Stimulated activated CD4-positive, alpha-beta T cell treated with anti-CD3 and anti-CD28 coated beads, TNF-alpha, amount 100 ng/mL, for 1 hour (primary cell): ENCODE measurements at places on chromosomes 2 and 18.

GRCh38 chr2:12043131-12043530, 296.7 kb downstream of the LPIN1 start:
- DNase-seq = no peak

DNA sequence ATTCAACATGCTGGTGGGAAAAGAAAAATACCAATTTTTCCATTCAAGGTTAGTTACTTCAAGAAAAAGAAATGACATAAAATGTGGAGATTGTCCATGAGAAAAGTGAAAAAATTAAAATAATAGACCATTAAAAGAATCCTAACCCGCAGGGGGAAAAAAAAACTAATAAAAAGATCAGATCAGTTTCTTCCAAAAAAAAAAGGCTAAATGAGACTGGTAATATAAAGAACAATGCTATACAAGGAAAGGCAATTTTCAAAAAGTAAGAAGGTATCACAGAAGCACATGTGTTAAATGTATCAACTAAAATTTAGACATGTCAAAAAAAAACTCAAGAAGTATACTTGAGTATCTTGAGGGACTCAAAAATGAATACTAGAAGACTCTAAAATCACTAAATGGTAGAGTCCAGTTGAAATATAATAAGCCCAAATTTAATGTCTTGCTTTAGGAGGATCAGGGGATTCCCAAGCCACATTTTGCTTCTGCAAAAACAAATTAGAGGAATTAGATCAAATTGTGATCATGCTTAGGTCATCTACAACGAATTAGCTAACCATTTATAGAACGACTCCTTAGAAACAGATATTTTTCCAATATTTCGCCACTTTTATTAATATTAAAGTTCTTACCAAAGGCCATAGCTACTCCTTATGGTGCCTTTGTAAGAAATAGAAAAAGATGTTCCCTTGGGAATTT, 35.8 kb upstream of the GLS start:
- DNase-seq = no peak

- no peak for DNase-seq
These were observed 12.8 kb upstream of the MYO3B start for GRCh38 chr2:170165129-170165528.

DNA sequence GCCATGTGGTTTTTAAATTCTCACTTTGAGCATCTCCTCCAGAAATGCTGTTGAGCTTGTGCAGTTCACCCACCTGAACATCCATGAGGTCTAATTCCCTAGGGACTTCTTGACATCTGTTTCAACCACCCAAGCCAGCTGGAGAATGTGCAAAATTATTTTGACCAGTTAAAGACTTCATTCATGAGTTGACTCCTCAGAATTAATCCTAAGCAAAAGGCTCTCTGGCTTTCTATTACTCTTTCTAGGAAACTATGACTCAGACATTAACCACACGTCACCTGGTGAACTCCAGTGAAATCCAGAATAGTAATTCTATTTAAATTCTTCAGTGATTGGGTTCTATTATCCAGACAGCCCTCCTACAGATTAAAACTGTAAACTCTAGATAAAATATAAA, 247.5 kb downstream of the NBAS start:
- DNase-seq = no peak

DNA sequence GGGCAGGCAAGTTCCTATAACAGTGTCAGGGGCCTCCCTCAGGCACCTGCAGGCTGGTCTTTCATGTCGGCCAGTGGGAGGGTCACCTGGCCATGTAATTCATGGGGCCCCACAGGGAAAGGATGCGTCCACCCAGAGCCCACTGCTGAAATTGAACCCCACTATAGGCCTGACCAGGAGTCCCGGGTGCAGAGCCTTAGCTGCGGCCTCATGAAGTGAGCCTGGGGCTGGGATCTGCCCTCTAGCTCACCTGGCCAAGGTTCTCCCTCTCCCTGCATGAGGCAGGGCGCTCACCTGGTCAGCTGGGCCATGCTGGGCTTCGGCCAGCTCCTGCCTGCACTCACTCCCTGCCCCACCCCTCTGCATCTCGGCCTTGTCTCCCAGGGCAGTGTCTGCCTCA, 41.1 kb downstream of the C1QL2 start:
- DNase-seq = no peak

GRCh38 chr2:159968279-159968900, 94.0 kb downstream of the PLA2R1 start:
- DNase-seq = no peak

GRCh38 chr2:165074884-165075283, 119.6 kb upstream of the SLC38A11 start:
- no peak for DNase-seq

- DNase-seq = no peak
These were observed 219.1 kb downstream of the CALCRL start for GRCh38 chr2:187228986-187229385.

- no peak for DNase-seq
These were observed 40.0 kb downstream of the DNMT3A start for GRCh38 chr2:25301453-25302352.

DNA sequence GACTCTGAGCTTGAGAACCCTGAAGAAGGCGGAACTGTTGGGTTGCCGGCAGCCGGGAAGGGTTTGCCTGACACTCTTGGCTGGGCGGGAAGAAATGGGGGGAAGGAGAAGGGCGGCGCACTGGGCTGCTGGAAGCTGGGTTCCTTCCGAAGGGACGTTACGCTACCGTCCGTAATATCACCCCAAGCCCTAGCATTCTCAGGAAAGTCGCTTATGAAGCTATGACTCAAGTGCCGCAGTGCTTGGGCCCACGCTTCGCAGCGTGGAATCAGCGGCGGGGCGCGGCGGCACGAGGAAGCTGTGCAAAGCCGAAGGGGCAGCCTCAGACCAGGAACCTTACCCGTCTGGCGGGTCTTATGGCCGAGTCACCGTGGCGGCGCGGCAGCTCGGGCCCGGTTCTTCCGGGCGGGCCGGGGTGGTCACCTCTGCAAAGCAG, 50.2 kb upstream of the SIGLEC15 start:
- peak; percentile 11 for DNase-seq

GRCh38 chr2:153464395-153464794, 14.2 kb downstream of the RPRM start:
- no peak for DNase-seq

DNA sequence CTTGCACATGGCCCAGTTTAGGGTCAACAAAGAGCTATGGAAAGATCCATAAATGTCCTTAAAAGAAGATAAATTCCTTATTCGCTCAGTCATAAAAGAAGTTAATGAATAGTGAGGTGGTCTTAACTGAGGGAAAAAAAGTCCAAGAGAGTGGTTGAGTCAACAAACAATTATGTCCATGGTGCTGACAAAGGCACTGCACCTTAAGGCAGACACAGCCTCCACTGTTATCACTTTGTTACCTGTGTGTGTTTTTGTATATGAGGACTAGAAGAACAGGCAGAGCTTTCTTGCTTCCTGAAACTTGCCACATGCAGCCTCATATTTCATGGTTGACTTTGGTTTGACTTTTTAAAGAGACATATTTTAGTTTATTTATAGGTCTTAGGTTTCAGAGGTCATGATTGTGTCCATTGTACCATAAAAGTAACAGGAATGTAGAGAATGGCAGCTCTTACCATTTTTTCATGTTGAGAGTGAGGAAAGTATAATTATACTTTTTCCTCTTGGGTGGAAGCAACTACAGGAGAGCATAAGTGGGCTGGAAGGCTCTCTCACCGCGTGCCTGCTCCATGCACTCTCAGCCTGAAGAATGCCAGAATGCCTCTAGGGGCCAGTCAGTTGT, 93.6 kb downstream of the XRCC5 start:
- DNase-seq = no peak

DNA sequence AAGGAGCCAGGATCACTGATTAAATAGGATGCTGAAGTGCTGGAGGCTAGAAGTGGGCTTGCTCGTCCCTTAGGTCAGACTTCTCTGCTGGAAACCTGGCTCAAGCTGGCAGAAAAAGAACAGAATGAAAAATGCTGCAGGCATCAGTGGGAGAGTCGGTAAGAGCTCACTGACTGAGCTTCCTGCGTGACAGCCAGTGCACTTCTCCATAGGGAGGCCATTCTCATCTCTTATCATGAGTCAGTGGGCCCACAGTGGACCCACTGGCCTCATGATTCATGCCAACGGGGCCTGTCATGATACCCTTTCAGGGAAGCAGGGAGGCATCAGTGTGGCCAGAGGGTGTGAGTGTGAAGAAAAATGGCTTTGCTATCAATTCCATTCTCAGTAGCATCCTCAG, 498.2 kb downstream of the PTPRM start:
- DNase-seq = no peak

DNA sequence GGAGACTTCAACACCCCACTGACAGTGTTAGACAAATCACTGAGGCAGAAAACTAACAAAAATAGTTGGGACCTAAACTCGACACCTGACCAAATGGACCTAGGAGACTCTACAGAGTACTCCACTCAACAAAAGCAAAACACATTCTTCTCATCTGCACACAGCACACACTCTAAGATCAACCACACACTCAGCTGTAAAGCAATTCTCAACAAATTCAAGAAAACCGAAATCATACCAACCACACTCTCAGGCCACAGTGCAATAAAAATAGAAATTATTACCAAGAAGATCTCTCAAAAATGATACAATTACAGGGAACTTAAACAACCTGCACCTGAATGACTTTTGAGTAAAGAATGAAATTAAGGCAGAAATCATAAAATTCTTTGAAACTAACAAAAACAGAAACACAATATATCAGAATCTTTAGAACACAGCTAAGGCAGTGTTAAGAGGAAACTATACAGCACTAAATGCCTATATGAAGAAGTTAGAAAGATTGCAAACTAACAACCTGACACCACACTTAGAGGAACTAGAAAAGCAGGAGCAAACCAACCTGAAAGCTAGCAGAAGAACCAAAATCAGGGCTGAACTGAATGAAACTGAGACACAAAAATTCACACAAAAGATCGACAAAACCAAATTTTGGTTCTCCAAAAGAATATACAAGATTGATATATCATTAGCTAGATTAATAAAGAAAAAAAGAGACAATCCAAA, 46.3 kb downstream of the RTTN start:
- DNase-seq = no peak

DNA sequence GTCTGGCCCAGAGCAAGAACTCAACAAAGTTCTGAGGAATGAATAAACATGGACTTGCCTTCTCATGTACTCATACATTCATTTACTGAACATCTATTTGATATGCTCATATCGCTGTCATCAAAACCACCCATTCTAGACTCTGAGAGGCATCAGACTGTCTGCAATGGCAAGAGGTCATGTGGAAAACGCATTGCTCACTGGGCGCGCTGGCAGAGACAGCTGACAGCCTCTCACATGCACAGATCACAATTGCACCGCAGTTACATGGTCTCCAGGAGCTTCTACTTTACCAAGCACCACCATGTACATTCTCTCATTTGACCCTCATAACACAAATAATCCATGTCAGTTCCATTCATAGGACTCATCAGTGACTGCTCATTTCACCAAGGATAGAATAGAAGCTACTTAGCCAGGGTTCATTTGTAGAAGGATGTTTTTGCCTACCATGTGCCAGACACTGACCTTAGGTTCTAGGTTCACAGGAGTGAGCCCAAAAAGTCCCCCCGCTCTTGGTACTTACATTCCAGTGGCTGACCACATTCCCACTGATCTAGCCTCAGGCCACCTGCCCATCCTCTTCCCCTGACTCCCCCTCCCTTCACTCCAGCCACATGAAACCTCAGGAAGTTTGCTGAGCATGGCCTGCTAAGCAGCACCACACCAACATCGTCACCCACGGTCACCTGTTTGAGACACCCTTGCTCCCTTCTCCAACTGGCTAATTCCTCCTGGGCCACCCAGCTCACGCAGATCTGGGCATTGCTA, 6.1 kb downstream of the FAM124B start:
- no peak for DNase-seq

GRCh38 chr2:189265696-189266320, 86.2 kb upstream of the COL5A2 start:
- no peak for DNase-seq

GRCh38 chr18:59908799-59909198, 9.0 kb downstream of the PMAIP1 start:
- DNase-seq = no peak

DNA sequence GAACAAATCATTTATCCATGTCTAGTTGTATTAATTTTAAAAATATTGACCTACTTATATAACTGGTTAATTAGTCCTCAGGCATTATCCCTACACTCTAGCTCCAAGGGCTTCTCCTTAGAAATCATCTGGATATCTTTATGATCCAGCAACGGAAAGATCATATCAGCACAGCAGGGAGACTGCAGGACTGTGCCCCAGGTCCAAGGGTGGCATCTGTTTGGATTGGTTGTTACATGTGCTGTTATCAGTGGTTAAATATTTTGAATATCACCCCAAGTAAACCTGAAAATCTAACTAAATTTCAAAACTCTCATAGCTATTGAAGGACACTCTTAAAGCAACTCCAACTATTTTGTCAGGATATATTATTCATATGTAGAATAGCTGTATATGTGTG, 556.2 kb upstream of the ZEB2 start:
- DNase-seq = no peak

- DNase-seq = no peak
These were observed 49.9 kb downstream of the SOX11 start for GRCh38 chr2:5742126-5742525.

DNA sequence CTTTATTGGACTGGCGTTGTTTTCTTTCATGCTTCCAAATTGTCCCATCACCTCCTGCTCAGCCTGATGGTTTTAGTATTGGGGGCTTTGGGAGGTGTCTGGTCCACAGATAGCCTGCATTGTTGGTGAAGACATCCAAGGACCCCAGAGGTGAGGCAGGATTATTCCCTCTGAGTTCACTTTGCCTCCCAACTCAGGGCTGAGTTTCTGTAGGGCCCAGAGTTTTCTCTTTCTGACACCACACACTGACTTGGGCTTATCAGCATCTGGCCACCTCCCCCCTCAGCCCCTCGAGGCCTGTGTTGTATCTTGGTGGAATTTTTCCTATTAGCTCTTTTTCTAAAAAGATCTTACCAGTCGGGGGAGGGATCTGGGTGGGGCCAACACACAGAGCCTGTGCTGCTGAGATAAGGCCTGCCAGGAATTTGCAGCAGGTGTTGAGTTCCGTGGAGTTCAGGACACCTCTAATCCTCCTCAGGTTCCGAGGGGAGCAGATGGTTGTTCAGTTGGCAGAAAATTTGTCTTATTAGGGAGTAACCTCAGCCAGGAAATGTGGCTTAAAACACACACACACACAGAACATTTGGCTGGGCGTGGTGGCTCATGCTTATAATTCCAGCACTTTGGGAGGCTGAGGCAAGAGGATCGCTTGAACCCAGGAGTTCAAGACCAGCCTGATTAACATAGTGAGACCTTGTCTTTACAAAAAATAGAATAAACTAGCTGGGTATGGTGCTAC, 7.3 kb downstream of the EMILIN2 start:
- DNase-seq = no peak

GRCh38 chr2:194815475-194815874, 841.6 kb upstream of the SLC39A10 start:
- no peak for DNase-seq

GRCh38 chr2:239805414-239805813, 219.7 kb downstream of the NDUFA10 start:
- no peak for DNase-seq
